ENCODE measurements at places on chromosomes 16 and 17.

GRCh38 chr17:1496869-1497268, 4.4 kb upstream of the MYO1C start:
- DNase-seq, result no peak

- no peak for DNase-seq
These were observed 4.6 kb upstream of the EMP2 start for GRCh38 chr16:10584981-10585438.

- no peak for DNase-seq
These were observed 277.2 kb upstream of the CCL2 start for GRCh38 chr17:33977729-33978514.

DNA sequence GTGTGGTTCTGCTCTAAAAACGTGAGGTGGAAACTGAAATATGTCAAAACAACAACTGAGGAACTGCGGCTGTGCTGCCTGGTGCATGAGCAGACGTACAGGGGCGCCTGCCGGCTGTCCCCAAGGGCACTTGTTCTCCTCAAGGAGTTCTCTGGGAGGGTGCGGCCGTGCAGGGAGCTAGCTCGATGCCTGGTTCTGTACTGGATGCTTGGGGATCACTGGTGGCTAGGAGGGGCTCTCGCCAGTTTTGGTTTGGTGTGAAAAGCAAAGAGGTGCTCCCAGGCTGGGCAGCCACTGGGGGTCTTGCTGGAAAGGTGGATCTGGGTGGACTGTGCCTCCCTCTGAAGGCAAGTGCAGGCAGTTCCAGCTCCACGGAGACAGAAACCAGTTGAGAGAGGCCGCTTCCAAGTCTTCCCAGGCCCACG, 41.9 kb upstream of the ATP2A3 start:
- no peak for DNase-seq

DNA sequence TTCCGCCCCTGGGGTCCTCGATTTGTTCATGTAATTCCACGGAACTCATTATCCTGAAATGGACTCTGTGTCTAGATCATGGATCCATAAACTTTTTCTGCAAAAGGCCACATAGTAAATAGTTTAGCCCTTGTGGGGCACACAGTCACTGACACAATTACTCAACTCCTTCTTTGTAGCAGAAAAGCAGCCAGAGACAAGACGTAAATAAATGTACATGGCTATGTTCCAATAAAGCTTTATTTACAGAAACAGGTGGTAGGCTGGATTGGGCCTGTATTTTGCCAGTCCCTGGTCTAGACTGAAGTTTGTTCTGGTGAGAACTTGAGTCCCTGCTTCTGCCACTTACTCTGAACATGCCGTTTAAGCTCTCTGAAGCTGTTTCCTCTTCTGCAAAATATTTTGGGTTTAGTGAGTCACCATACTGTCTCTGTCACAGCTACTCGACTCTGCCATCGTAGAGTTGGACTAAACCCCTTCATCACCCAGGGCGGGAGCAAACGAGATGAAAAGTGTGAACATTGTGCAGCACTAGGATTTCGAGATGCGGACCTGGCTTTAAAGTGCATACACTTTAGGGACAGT, 61.9 kb upstream of the FOXF1 start:
- no peak for DNase-seq

GRCh38 chr17:31875081-31875480, 16.0 kb upstream of the COPRS start:
- DNase-seq, result no peak

GRCh38 chr17:69207151-69207550, 21.5 kb downstream of the ABCA10 start:
- DNase-seq, result no peak

All from activated naive CD4-positive, alpha-beta T cell (primary cell).